ENCODE measurements at places on chromosomes 1 and 21. TPM values are rescaled to one million over a fixed set of nuclear protein-coding genes. Genes with fewer than 3 reads are reported as not detected.

GRCh38 chr1:18339161-18339560 lies 141.6 kb upstream of the KLHDC7A start:
- peak; percentile 26 for DNase-seq

SPRR2B gene
- total RNA-seq: not detected

DNA sequence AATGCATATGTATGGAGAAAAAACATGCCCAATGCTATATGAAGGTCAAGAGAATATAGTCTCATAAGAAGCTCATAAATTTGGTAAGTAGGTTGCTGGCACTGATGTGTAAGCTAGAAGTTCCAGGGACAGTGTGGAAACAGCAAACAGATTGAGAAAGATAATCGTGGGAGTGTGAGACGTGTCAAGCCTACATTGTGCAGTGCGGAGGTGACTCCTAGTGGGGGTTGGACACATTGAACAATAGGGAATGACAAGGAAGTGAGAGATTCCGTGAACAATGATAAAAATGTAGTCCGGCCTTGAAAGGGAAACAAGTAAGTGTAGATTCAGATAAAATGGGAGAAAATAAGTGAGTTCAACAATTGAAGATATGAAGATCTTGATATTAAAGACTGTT lies 788.4 kb upstream of the PRMT6 start:
- peak; percentile 71 for DNase-seq

DNA sequence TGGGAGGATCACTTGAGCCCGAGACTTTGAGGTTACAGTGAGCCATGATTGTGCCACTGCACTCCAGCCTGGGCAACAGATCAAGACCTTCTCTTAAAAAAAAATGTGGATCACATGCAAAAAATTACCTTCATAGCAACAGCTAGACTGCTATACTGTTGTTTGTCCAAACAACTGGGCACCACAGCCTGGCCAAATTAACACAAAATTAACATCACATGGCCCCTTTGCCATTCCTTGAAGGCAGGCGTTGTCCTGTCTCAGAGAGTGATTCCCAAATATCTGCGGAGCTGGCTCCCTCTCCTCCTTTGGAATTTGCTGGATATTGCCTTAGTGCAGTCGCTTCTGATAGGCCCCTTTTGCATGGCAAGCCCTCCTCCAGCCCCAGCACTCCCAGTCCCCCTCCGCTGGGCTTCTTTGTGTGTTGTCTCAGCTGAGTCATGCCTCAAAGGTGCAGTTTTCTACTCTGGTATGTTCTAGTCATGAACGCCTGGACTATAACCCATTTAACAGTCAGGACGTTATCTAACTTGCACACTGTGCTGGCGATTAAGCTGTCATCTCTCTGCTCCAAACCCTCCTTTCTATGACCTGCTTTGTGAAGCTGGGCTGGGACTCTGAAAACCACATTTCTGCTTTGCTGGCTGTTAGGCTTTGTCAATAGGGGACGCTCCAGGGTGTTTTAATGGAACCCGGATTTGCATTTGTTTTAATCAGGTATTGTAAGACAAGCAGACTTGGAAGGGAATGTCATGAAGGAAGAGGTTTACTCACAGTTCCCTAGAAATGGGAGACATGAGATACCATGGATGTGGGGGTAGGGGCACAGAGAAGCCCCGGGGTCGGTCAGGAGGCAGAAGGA lies 20.1 kb upstream of the HPCAL4 start:
- DNase-seq: peak; percentile 23

RGSL1 gene
- total RNA-seq: not detected

GUCA2B gene
- total RNA-seq: not detected

DNA sequence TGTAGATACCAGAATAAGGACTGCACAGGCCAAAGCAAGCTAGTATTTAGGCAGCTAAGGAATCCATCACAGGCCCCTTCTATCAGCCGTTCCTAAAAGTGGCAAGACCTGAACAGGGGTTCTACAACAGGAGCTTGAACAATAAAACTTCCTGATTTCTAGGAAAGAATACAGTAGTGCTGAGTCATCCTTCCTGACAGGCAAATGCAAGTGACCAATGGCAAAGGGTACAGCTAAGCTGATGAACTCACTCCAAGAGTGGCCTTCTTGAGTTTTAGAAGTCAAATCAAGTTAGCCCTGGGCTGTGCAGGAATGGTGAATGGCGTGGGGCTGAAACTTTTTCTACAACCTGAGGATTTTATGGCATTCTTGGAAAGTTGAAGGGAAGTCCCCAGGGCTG lies 112.9 kb downstream of the GREM2 start:
- peak; percentile 57 for DNase-seq

OR2M3 gene
- total RNA-seq: not detected

FAM163A gene
- total RNA-seq: not detected

DNA sequence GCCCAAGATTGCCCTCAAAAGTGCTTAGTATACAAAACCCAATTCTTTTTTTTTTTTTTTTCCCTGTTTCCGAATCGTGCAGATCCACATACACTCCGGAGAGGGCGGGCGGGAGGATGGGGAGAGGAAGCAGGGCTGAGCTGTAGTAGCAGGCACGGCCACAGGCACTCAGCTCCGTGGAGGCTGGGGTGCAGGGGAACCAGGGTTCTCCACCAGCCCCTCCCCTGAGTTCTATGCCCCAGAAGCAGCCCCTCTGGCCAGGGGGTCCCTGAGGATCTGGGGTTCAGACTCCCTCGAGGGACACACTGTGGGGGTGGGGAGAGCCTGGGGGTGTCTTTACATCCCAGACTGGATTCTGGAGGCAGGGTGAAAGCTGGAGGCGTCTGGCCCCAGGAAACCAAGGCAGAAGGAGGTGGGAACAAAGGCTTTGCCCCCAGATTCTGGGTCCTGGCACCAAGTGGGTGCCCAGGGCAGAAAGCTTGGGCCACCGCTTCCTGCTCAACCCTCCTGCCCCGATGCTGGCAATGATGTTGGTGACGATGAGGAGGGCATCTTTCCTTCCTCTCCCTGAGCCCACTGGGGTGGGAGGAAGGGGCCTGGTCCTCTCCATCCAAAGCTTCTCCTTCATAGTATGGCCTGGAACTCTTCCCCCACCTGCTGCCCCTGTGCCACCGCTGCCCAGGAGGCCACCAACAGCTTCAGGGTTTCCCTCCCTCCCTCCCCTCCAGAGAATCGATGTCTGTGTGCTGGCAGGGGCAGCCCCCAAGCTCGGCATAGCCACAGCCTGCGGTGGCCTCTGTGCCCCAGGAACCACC lies 106.4 kb upstream of the TARDBP start:
- no peak for DNase-seq

DNA sequence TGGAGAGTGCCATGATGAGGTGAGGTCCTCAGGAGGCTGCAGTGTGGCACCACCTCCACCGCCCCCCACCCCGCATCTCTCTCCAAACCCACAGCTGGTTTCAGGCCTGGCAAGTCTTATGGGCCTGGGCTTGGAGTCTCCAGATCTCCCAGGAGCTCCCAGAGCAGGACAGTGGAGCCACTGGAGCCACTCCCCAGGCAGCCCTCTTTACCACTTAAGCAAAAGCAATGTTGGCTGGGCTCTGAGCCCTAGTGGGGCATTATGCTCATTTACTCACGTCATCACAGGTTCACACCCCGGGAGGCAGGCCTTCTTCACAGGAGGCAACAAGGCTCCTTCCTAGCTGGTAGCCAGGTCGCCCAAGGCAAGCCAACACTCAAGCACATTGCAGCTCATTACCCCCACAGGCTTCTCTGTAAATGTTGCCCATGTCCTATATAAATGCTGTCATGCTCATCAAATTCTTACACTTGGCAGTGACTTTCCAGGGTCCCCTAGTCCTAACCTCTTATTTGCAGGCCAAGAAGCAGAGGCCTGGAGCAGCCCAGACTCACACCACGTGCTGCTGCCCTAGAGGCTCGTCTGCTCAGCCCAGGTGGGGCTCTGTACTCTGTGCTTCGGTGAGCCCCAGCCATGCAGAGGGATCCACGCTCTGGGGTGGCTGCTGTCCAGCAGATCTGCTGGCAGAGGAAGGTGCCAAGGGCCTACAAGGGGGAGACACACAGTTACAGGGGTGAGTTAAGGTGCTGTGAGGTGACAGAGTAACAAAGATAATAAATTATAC lies 459.3 kb downstream of the MATN1 start:
- DNase-seq: no peak

DNA sequence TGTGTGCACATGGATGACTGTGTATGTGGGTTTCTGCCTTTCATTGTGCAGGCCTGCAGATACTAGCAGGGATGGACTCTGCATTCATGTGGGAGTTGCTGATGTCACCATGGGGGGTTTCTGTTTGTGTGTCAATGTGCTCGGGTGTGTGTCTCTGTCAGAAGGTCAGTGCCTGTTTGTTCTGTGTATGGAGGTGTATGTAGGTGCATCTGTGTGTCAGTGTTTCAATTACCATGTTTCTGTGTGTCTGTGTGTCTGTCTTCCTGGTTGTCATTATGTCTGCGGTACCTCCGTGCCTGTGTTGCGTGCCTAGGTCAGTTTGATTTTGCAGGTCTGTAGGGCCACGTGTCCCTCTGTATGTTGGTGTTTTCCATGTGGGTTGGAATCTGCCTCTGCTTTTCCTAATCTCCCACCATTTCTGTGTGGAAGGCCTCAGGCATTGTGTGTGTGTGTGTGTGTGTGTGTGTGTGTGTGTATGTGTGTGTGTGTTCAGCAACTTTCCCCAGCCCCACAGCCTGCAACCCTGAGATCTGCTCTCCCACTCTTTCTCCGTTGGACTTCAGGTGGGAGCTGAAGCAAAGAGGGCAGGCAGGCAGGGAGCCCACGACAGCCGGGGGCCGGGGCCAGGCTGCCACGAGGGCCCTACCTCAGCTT lies 36.7 kb upstream of the WASF2 start:
- no peak for DNase-seq

Measured in PC-3 (cell line).